MCF 10A (cell line): ENCODE measurements at places on chromosomes 7 and 10. TPM values are rescaled to one million over a fixed set of nuclear protein-coding genes. Genes with fewer than 3 reads are reported as not detected.

The OPALIN gene
- total RNA-seq: not detected in 2 replicates

The SH2B2 gene
- total RNA-seq: 1.4 and 2.4 TPM in 2 replicates

The IL6 gene
- 13.8 and 22.0 TPM in 2 replicates for total RNA-seq

The TMEM139 gene
- 8.1 and 9.2 TPM in 2 replicates for total RNA-seq

The LMOD2 gene
- not detected in 2 replicates for total RNA-seq

The TMEM184A gene
- 9.0 and 14.2 TPM in 2 replicates for total RNA-seq

The CEP55 gene
- total RNA-seq: 25.2 and 39.4 TPM in 2 replicates
